SJSA1 (cell line): ENCODE measurements at places on chromosomes 3 and 15. TPM values are rescaled to one million over a fixed set of nuclear protein-coding genes. Genes with fewer than 3 reads are reported as not detected.

The PSTPIP1 gene
- total RNA-seq = not detected in 2 replicates

The GABRB3 gene
- total RNA-seq = not detected in 2 replicates

The ZNF80 gene
- total RNA-seq = not detected in 2 replicates

The OCA2 gene
- total RNA-seq = 0.11 TPM in 1 of 2 replicates, not detected in the other

The EPHB3 gene
- 2.9 and 4.1 TPM in 2 replicates for total RNA-seq

The PLAAT1 gene
- total RNA-seq = 1.4 and 9.8 TPM in 2 replicates

The MESP1 gene
- 0.26 TPM in 1 of 2 replicates, not detected in the other for total RNA-seq

The ATG3 gene
- total RNA-seq = 69.7 and 73.2 TPM in 2 replicates

The GOLGA8J gene
- not detected in 2 replicates for total RNA-seq

The LMAN1L gene
- not detected in 2 replicates for total RNA-seq

The ISLR gene
- total RNA-seq = not detected in 2 replicates

The SOX14 gene
- not detected in 2 replicates for total RNA-seq

DNA sequence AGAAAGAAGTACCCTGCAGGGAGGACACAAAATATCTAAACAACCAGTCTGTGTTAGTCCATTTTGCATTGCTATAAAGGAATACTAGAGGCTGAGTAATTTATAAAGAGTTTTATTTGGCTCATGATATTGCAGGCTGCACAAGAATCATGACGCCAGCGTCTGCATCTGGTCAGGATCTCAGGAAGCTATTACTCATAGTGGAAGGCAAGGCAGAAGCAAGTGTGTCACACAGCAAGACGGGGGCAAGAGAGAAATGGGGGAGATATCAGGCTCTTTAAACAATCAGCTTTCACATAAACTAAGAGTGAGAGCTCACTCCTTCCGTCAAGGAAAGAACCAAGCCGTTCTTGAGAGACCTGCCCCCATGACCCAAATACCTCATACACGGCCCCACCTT lies 614.8 kb downstream of the ZIC1 start:
- no peak for DNase-seq

DNA sequence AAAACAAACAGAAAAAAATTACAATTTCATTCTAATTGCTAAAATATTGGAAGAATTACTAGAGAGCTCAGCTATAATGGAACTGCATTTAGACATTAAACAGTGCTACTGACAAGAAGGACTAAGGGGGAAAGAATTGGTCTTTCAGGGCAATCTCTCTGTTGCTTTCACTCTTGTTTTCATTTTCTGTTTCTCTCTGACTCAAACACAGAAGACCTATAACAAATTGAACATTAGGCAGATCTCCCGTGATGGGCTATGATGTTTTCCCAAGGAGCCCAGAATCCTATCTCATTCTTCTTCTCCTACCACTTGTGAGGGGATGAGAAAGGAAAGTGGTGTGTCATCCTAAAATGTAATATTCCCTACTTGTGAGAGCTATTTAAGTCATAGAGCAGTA lies 358.0 kb upstream of the TGFBR2 start:
- no peak for DNase-seq

DNA sequence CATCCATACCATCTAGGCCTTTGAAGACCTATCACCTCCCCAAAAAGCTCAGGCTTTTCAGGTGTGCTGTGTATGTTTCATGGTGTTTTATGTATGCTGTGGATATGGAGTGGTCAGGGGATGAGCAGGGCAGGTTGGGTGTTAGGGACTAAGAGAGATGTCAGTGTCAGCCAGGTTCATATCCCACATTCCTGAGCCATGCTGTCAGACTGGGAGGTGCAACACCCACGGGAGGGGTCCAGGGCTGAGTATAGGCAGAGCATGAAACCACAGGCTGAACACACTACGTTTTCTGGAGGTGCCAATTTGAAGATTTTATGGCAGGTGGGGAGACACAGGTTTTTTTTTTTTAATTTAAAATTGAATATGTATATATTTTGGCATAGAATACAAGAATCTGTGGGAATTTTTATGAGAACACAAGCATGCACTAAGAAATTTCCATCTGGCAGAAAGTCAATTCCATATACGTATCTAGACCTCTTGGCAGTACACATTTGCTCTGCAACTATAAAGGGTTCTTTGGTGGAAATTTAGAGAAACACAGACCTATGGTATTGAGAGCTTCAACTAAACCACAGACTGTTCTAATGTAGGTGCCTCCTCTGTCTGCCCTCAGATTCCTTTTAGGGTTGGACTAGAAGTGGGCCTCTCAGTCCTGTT lies 101.9 kb upstream of the RNU6-1 start:
- no peak for DNase-seq

DNA sequence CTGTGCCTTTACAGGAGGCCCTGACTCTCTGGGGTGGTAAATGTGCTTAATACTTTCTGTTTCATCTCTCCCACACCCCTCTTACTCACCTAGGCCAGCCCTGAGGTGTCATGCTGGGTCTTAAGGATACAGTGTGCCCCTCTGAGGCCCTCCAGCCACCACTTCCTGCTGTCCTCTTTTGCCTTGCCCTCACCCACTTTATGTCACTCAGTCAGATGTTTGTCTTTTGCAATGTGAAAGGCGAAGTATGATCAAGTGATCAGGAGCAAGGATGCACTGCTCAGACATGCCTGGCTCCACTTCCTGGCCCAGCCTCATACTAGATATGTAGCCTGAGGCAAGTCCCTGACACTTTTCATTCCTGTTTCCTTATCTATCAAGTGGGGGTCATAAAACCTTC lies 339.0 kb upstream of the NR2E3 start:
- DNase-seq = no peak

- peak; percentile 10 for DNase-seq
These were observed 315.5 kb downstream of the FHIT start for GRCh38 chr3:60935709-60936108.

DNA sequence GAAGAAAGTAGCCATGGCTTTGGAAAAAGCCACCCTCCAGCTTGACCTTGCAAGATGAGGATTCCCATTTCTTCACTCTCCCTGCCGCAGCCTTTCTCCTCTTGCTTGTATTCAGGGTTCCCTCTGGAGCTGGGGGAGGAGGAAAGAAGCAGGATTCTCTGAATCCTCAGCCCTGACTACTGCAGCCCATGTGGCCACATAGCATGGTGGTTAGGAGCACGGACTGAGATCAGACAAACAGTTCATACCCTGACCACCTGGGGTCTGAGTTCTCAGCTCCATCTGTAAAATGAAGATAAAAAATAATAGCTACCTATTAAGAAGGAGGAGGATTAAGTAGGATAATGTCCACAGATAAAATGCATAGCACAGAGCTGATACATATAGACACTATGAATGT lies 72.3 kb downstream of the NMD3 start:
- no peak for DNase-seq

DNA sequence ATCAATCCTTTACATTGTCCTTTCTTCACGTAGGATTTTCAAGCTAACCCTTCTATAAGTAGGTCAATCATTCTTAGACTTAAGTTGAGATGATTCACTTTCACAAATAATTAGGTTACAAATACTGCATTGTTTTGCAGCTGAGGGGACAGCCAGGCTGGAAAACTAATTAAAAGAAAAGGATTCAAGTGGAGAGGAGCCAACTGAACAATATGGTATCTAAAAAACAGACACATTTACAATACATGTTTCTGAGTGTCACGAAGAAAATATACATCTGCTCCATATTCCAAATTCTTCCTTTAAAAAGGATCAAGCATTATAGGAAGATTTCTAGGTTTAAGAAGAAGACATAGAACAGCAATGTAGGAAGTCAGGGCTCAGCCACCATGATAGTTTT lies 70.2 kb downstream of the PEAK1 start:
- no peak for DNase-seq

- DNase-seq = peak; percentile 92
These were observed 20.0 kb downstream of the EFCC1 start for GRCh38 chr3:129021140-129021551.

DNA sequence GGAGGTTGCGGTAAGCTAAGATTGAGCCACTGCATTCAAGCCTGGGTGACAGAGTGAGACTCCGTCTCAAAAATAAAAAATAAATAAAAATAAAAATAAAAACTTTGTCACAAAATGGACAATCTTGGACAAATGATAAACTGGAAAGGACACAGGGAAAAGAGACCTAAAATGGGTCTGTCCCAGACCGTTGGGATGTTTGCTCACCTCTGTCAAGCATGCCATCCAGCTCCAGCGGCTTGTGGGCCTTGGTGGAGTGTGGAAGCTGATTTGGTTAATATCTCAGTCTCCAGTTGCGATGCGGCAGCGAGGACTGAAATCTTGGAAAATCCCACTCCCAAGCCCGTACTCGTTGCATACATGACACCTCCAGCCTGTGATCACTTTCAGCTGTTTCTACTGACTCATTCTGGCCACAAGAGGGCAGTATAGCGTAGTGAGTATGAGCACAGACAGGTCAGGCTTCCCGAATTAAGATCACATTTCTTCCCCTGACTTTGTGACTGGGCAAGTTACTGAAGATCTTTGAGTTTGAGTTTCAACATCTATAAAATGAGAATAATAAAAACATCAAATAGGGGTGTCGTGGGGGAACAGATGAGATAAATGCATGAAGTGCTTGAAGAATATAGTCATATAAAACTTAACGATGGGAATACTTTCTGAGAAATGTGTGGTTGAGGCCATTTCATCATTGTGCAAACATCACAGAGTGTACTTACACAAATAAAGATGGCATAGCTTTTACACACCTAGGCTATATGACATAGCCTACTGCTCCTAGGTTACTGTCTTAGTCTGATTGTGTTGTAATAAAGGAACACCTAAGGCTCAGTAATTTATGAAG lies 19.6 kb upstream of the MOBP start:
- DNase-seq = peak; percentile 38

DNA sequence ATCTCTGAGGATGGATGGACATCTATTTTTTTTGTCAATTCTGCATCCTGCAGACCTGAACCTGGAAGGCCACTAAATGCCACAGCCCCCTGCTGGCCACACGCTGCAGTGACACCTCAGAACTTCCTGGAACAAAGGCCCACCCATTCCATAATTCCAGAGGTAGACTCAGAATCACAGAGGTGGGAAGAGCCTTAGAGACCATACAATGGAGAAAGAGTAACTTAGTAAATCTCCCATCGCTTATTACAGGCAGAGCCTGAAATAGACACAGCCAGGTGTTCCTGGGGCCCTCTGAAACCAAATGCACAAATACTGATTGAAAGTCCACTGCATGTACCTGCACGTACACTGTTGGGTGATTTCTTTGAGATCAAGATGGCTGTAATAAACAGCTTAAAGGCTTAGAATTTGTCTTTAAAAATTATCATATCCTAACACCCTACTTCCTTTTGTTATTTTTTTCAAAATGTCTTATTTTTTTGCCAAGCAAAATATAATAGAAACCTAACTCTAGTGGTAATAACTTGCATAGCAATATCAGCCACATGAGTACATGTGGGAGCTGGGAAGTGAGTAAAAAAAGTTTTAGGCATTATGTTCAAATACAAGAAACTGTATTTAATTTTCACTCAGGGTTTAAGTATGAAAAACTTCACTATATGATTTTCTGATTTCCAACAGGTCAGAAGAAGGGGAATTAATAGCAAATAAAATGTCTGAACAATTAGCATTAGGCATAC lies 62.7 kb downstream of the EOMES start:
- peak; percentile 47 for DNase-seq

DNA sequence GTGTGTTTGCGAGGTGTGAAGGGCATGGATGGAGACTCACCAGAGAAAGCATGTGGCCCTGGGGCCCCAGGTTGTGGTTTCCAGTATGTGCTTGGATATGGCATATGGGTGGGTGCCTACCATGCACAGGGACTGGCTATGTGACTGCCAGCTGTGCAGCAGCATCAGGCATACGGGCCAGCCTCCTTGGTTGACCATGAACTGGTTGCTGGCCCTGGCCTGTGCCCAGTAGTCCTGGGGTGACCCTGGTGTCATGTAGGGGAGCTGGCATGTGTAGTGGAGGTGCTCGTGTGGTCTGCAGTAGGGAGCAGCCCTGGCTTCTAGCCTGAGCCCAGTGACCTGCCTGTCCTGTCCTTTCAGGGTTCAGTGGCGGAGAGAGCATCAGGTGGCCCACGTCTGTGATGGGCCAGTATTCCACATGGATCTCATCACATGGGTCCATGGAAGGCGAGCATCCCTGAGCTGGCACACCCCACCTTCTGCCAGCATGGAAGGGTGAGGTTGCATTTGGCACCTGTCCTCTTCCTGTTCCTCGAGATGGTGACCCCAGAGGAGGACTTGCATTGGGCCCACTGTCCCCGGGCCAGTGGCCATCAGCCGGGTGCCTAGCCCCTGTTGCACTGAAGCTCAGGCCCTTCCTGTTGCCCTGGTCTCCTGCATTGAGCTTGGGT lies 228.9 kb downstream of the SNRPN start:
- no peak for DNase-seq
